ENCODE measurements at places on chromosomes 7 and 10.

GRCh38 chr10:62512732-62513475, 138.7 kb downstream of the ZNF365 start:
- DNase-seq: no peak

DNA sequence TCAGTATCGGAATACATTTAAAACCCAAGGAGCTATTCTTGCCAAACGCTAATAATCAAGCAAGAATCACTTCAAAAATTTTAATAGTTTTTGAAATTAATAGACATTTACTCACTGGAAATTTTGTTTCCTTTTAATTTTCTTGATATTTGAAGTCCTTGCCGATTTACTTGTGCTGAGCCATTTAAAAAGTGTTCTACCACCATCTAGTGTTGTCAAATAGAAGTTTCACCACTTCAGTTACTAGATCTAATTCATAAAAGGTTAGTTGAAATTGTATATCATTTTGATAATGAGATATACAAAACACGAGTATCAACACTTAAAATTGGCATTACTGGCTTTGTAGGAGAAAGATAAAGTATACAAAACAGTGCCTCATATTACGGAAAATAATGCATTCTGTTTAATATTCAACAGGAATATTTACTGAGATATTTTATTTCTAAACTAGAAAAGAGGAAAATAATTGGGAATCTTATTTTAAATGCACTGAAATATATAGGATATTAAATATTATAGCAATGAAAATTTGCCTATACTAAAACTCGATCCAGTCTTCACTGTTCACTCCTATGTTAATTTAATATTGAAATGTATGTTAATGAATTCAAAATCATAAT, 664.8 kb upstream of the SEMA3D start:
- DNase-seq: no peak

DNA sequence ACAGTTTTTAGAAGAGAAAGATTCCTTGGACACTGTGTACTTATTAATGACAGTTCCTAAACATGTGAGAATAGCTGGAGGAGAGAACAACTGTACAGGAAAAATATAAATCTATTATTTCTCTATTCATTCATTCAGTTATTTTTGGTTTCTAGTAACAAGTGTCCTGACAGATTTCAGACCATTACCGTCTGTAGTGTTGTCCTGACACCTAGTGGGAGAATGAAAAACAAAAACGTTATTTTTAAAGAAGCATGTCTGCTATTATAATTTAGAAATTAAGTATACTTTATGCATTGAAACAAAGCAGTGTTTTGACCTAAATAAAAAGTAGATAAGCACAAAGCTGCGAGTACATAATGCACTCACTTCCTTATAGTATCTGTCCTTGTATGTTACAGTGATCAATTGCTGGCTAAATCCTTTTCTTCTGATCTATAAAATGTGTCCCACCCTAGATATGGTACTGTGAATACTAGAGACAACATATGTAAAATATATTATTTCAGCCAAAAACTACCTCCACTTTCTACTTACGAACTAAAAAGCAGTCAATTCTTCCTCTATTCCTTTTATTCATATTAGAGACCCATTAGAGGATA, 575.6 kb downstream of the ARL4A start:
- DNase-seq: no peak

- no peak for DNase-seq
Measured at GRCh38 chr10:131891929-131892805, 8.6 kb upstream of the PPP2R2D start.

DNA sequence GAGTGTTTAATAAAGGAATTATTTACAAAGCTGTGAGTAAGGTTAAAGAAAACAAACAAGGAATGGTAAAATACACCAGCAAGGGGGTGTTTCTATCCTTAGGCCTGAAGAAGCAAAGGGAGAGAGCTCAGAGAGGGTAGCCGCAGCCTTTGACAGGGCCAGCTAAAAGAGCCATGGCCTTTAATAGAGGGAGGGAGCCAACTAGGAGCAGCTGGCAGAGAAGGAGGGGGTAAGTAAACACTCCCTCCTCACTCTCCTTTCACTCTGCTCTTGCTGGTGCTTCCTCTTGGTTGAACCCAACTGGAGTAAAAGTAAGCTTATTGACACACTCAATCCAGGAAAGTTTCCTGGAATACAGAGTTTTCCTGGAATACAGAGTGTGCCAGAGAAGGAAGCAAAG, 87.5 kb downstream of the CH25H start:
- no peak for DNase-seq

DNA sequence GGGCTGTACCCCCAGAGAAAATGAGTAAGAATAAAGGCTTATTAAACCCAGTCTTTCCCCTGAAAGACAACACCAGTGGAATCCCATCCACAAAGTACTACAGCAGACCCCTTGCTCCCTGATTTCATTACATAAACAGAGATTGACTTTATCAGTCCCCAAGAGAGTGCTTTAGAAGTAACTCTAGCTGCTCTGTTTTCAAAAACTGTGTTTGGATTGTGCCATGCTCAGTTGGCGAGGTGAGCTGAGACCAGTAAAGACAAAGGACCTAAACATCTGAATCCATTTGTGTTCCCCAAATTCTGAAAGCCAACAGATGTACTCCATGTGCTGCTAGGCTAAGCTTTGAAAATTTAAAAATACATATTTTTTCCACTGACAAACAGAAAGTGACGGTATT, 127.0 kb downstream of the ATE1 start:
- no peak for DNase-seq

- DNase-seq: no peak
Measured at GRCh38 chr7:51019191-51019844, 236.6 kb upstream of the GRB10 start.

Measured in amniotic stem cell (primary cell).